SW 1271 (cell line): ENCODE measurements at places on chromosomes 7 and 10.

- no peak for DNase-seq
Measured at GRCh38 chr10:119705434-119705831, 20.4 kb upstream of the INPP5F start.

DNA sequence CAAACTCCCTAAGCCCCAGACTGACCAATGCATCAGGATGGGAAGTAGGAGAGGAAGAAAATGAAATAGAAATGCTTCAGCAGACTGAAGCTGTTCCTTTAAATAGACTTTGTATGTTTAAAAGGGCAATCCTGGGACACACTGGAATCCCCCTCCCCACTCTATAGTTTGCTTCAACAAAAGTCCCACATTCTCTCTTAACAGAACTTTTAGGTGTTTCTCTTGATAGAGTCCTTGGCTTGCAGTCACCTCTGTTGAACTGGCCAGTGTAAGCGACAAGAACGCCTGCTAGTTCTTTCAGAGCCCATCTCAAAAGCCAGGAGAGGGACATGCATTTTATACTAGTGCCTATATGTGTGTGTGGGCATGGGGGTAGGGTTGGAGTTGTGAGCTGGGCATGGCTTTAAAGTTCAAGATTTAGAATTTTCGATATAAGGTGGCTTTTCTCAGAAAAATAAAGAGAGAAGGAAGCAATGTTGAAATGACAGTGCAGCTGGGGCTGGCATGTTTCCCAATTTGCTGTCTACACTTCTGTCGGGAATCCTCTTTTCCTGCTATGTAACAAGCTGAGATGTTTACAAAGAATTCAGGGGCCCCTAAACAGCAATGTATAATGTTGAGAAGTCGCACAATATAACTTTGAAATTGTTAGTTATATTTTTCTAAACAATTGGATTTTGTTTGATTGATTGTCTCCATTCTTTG, 2.1 kb downstream of the TBX20 start:
- DNase-seq: no peak

DNA sequence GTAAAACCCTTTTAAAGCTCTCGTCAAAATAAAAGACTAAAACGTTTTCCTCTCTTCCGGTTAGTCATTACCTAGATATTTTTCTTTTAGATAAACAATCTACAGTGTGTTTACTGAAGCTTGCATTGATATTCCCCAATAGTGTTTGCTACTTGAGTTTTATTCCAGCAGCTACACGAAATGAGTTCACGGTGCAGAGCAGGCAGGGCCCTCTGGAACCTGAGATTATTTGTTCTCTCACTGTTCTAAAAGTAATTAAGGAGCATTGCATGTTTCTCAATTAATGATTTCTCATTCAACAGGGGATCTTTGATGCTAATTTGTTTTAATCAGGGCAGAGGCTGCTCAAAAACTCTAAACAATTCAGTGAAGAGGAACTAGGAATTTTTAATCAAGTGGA, 319.7 kb downstream of the GFRA1 start:
- DNase-seq: no peak

DNA sequence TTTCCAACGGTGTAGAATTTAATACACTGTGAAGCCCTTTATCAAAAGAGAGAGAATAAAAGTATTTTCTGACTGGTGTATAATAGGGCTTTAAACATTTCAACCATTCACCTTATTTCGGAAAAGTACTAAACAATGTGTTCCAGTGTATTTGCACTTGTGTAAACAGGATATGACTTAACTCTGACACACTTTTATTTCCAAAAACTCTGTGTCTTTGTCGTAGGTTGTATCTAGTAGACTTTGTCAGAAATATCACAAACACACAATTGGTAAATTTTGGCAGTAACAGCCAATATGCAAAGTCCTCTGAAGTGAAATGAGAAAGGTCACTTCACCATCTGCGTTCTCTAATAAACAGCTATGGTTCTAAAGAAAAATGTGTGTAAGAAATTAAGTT, 10.3 kb upstream of the TSPAN13 start:
- no peak for DNase-seq

- DNase-seq: no peak
Measured at GRCh38 chr7:104836976-104837375, 177.0 kb upstream of the KMT2E start.

DNA sequence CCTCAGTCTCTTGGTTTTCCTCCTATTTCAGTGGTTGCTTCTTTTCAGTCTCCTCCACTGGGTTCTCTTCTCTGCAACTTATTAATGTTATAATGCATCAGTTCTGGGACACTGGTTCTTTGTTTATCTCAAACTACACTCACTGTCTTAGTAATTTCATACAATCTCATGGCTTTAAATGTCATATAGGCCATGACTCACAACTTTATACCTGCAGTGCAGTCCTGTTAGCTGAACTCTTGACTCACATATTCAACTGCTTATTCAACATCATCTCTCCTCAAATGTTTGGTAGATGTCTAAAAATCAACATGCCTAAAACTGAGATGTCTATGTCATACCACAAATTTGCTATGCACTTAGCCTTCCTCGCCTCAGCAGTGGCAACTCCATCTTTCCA, 101.2 kb upstream of the PALS2 start:
- no peak for DNase-seq

DNA sequence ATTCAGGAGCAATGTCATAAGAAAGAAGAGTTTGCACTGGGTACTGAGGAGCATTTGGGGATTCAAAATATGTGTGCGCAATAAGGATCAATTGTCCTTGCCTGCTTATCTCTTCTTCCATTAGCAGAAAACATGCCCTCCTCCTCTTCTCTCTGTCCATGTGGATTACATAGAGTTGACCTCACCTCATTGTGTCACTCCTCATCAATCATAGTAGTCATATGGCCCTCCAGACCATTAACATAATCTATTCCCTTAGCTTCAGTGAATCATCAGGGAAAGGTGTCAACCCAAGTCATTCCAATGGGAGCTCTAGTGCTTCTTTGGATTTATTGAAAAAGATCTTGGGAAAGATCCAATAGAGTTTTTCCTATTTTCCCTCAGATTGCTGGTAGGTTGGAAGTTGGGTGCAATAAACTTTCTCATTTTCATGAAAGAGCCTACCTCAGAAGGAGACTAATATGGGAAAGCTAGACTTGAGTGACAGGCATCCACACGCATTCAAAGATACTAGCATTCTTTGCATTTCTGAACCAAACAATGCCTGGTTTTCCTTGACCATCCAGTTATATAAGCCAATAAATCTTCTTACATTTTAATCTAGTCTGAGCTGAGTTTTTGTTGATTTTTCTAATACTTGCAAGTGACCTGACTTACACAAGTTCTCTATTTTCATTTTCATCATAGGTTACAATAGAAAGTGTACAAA, 71.5 kb upstream of the FAM13C start:
- DNase-seq: no peak

DNA sequence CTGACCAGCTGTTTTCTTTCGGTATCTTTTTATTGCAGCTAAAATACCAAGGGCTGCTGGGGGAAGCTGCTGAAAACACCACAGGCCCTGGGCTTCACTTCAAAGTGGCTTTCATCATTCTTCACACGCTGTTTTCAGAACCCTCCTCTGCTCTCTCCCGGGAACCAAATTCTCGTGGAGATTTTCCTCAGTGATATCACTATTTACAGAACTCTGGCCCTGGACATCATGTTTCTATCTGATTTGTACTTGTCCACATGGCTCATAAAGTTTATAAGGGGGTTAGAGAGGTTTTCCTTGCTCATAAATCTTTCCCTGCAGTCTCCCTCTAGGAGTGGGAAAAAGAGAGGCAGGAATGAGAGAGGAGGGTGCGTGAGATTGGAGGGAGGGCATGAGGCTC, 177.4 kb upstream of the NPVF start:
- no peak for DNase-seq

- no peak for DNase-seq
Measured at GRCh38 chr7:98075801-98076200, 30.9 kb upstream of the LMTK2 start.

DNA sequence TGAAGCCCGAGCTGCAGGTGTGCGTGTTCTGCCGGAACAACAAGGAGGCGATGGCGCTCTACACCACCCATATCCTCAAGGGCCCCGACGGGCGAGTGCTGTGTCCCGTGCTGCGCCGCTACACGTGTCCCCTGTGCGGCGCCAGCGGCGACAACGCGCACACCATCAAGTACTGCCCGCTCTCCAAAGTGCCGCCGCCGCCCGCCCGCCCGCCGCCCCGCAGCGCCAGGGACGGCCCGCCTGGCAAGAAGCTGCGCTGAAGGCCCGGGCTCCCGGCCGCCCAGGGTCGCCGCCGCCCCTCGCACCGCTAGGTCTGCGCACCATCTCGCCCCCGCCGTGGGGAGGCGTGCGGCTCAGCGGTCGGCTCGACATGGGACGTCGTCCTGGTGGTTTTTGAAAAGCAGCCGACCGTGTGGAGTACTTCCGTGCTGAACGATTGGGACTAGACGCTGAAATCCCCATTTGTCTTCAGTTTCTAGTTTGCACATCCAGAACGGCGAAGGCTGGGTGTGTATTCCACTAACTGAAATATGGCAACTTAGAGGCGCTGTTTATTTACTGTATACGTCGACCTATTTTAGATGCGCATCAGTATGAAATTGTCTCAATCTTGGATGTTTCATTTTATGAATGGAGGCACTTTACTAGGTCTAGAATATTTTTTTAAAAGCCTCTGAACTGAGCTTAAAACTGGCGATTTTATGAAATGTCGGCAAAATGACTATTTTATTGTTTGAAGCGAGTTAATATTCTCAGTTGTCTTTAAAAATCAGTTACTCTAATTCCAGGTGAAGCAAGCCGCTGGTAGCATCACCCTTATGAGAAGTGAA, 1.1 kb downstream of the NANOS1 start:
- DNase-seq: no peak

DNA sequence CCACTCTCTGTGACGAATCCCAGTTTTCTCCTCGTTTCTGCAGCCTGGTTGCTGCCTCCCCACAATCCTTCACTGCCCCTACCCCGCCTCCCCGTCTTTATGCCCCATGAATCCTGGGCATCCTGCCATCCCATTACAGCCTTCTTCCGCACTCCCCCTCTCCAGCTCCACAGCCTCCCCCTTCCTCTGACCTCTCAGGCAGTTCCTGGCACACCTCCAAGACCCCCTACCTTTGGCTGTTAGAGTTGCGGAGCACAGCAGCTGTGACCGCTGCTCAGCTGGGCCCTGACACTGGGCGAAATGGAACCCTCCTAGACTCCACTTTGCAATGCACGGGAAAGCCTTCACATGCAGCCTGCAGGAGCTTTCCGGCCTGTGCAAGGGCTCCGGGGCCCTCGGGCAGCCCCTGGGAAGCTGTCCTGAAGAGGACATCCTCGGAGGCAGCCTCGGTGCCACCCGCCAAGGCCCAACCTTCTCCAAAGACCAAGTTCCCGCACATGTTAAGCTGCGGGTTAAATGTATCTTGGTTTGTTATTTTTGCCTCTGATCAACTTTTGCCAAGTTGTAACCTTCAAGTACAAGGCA, 400.7 kb upstream of the MKI67 start:
- no peak for DNase-seq

GRCh38 chr10:1198453-1199344, 142.5 kb downstream of the WDR37 start:
- no peak for DNase-seq

- DNase-seq: peak; percentile 68
Measured at GRCh38 chr7:101126651-101127459, at the start of gene SERPINE1. TSS of gene SERPINE1 (plus strand) at chr7:101127104. CDS start at chr7:101128394, 1,290 bp downstream.

DNA sequence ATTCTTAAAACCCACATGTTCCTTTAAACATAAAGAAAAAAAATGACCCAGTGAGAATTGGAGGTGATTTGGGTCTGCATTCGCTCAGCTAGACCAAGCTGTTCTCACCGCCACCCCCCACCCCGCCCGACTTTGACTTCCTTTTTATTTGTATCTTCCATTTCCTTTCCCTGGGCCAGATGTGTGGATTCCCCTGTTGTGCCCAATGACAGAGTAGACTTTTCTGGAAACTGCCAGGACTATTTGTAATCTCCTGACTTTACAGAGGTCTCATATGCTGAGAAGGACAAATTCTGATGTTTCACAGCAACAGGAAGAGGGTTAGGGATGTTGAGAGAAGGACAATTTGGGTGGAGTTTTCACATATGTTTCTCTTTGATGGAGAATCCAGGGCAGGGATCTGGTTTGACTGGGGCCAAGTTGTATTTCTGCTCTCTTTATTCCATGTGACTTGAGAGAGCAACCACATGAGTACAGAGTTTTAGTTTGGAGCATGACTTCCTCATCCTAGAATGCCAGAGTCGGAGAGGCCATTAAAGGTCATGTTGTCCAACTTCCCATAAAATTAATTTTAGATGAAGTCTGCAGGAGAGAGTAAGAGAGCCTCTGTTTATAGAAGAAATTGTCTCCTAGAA, 1023.2 kb downstream of the LRMDA start:
- no peak for DNase-seq

- no peak for DNase-seq
Measured at GRCh38 chr10:107141524-107142061, 22.9 kb downstream of the SORCS1 start.

DNA sequence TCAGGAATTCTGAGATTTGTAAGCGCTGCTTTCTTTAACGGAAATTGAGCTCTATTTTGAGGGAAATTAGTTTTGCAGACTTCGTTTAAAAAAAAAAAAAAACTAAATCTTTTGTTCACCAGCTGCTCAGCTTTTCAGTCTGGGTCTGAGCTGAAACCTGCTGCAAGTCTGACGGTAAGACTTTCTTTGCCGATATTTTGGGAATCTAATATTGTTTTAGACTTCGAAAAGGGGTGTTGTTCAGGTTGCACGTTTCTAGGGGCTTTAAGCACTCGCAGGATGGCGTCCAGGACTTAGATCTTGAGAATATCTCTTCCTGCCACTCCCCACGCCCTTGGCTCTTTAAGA, 1.8 kb upstream of the MEOX2 start:
- DNase-seq: no peak

DNA sequence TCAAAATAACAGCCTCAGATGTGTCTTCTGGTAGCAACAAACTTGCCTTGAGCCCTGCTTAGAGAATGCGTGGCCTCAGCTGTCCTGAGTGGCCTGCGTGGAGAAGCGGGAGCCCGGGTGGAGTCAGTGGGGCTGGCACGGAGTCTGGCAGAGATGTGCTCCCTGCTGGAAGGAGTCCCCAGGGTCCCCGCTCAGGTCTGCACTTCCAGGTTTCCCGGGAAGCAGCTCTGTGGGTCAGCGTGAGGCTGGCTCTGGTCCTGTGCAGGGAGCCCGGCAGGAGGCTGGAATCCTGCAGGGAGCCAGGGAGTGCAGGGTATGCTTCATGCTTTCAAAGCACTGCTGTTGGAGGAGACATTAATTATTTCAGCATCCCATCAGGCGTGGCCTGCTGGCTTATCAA, 10.1 kb downstream of the CPSF4 start:
- DNase-seq: no peak

DNA sequence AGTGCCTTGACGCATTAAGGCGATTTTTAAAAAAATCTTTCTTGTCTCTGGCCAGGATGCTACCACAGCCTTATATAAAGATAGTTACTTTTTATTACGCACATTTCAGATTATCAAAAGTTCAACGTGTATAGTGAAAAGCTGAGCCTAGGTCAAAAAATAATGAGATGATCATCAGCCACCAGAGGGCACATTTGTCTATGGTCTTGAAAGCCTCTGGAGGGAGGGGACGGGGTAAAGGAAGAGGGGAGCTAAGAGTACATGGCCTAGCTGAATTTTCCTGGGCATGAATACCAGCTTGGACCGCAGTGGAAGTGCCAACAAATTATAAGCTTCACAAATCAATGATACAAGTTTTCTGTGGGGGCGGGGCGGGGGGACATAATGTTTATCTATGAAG, 285.9 kb upstream of the SMIM30 start:
- no peak for DNase-seq

- DNase-seq: no peak
Measured at GRCh38 chr10:77620731-77621130, 16.9 kb downstream of the KCNMA1 start.

- DNase-seq: no peak
Measured at GRCh38 chr7:143389316-143390103, 8.4 kb downstream of the ZYX start.
